ENCODE measurements at places on chromosomes 11 and 22.

DNA sequence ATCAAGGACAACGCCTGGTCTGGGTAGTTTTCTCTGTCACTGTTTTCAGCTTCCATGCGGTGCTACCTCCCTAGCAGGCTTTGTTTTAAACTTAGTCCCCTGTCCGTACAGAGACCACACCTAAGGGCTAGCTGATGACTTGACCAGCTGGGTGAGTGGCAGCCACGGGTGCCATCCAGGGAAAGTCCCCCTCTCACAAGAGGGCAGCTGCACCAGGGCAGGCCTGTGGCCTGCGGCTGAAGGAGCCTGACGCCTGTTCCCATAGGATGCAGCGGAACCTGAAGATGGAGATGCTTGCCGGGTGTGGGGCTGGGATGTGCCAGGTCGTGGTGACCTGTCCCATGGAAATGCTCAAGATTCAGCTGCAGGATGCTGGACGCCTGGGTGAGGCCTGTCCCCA is 19.9 kb downstream of the SLC25A18 start:
- no peak for DNase-seq

- no peak for DNase-seq
Observed at GRCh38 chr11:129425214-129425613, 49.6 kb downstream of the BARX2 start.

DNA sequence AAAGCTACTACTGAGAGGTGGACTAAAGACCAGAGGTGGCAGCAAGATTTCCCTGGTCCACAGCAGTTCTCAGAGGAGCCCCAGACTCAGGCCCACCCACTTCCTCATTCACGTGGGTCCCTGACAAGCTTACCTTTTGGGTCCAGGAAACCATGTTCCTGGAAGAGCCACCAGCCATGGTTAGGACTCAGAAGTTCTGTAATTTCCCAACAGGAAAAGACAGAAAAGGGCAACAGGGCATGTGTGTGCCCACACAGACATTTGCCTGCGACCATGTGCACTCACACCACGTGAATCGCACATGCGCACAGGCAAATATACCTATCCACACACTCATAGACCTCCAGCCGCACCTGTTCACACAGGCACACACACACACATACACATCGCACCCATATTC is 42.9 kb downstream of the LRRC32 start:
- DNase-seq = no peak

- no peak for DNase-seq
Observed at GRCh38 chr11:21877151-21877550, 315.7 kb upstream of the ANO5 start.

GRCh38 chr11:18669219-18669596 is 29.4 kb upstream of the TMEM86A start:
- DNase-seq = no peak

- DNase-seq = no peak
Observed at GRCh38 chr11:125303694-125304093, 139.1 kb downstream of the PKNOX2 start.

GRCh38 chr22:49576241-49577141 is 251.2 kb downstream of the BRD1 start:
- DNase-seq = no peak

DNA sequence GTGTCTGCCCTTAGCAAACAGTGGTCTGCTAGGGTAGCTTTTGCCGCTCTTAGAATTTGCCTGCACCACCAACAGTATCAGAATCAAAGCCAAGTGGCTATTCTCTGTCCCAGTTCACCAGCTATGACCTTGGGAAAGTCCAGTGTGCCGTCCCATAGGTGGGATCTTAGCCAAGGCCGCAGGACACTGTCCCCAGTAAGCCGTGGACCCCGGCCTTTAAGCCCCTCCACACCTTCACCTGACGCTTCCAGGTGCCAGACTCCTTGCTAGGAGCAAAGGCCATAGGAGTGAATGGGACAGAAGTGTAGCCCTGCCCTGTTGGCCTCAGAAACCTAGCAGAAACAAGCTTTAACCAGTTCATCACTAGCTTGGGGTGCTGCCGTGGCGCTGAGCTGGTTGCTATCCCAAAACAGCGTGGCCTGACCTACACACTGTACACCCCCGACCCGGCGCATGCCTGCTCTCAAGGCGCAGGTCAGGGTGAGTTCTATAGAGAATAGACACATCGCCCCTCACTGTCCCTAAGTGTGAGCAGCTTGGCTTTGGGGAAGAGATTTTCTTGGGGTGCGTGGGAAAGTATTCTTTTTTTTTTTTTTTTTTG is 4.5 kb downstream of the FADD start:
- no peak for DNase-seq

DNA sequence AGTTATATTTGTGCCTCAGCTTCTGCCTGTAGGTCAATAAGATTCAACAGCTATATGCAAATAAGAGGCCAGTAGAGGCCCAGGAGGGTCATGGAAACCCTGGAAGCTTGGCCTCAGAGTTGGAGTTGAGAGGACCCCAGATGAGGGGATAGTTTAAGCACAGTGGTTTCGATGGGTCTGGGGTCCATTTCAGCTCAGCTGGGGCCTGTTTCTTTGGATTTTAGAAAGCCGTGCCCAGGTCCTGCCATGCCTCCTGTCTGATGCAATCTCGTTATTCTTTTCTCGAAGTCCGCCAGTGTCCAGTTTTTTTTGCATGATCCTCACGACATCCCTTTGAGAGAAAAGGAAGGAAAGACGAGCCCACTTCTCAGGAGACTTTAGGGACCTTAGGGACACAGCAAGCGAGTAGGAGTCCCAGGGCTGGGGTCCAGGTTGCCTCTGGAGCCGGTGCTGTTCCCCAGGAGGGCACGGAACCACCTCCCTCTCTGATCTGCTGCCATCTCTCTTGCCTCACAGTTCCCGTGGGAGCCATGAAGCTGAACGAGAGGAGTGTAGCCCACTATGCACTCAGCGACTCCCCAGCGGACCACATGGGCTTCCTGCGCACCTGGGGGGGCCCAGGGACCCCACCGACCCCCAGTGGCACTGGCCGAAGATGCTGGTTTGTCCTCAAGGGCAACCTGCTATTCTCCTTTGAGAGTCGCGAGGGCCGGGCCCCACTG is 2.6 kb upstream of the SMDT1 start:
- no peak for DNase-seq

DNA sequence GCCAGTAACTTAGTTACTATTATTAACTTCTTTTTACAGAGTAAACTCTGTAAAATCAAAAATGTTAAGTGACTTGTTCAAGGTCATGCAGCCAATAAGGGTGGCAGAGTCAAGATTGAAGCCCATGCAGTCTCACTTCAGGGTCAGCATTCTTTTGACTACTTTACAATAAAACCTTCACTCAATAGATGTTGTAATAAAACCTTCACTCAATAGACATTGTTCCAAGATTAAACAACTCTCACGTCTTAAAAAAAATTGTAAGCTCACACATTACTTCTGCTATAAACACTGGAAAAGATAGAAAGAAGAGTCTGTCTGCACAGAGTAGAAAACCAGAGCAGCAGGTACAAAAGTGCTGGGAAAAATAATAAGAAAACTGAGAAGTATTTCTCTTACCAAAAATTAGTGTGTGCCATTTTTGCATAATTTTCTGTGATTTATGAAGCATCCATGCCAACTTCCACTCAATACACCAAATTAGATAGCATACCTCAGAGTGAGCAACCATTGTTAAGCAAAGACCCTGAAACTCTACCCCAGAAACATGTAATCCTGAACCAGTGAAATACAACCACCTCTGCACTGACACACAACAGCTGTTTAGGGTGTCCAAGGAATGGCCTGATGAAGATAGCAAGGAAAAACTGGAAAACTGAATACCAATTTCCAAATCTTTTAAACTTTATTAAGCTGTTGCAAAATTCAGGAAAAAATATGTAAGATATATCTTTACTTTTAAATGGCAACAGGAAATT is 4.9 kb upstream of the SOX6 start:
- DNase-seq = no peak

- DNase-seq = no peak
Observed at GRCh38 chr11:116724813-116725212, 48.0 kb downstream of the BUD13 start.

DNA sequence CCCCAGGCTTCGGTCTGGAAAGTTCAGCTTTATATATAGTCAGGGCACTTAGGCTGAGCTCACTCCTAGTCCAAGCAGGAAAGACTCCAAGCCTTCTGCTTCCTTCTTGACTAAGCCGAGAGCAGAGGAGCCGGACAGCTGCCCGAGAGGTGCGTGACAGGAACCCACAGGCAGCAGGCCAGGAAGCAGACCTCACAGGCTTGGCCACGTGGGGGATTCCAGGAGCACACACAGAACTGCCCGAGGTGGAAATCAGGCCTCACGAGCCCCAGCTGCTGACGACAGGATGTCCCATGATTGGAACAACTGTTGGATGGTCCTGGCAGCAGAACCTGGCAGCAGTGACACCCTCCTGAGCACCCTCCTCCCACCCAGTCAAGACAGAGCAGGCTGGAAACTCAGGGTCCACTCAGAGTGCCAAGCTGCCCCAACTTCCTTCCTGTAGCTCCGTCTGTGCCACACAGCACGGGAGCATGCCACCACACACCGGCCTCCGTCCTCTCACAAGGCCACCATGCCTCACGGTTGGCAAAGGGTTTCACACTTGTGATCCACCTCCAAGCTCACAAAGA is 5.4 kb downstream of the PLA2G6 start:
- peak; percentile 40 for DNase-seq

- DNase-seq = no peak
Observed at GRCh38 chr22:23751441-23751996, 607 bp upstream of the ZNF70 start.

DNA sequence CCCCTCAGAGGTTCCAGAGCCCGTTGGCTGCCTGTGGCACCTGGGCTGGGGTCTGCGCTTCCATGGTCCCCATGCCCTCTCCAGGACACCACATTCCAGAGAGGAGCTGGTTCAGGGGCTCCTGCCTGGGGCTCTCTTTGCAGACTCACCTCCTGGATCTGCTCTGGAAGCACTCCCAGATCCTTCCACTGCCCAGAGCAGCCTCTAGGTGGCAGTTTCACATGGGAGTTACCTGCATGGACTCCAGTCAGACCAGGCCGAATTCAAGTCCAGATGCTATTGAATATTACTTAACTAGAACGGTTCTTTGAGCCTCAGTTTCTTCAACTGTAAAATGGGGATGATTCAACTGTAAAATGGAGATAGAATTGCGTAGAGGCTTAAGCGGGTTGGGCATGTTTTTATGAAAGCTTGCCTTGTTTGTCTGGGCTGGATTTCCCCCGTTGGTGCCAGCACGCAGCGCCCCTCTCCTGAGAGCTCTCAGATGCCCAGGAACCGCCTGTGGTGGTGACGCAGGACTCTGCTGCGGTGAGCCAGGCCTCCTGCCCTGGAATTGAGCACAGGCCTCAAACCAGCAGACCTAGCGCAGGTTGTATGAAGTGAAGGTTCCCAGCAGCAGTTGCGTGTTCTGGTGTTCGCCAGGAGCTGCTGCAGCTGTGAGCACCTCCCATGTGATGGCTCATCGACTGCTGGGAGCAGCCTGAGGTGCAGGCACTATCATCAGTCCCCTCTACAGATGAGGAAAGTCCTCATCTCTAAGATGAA is 44.2 kb downstream of the LMO1 start:
- no peak for DNase-seq

DNA sequence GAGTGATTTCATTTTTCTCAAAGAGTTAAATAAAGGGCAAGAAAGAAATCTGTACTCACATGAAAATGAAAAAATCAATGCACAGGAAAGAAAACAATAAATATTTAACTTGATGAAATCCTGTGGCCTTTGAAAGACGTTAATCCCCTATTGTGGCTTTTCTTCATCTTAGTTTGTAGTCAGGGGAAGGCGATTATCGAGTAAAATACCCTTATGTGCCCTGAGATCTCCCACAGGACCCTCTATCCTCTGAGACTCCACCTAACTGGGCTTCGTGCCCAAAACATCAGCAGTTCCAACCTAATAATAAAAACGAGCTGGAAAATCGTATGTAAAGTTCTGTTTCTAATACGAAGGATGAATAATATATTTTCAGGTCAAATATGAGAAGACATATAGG is 208.2 kb upstream of the ZC3H12C start:
- DNase-seq = no peak

DNA sequence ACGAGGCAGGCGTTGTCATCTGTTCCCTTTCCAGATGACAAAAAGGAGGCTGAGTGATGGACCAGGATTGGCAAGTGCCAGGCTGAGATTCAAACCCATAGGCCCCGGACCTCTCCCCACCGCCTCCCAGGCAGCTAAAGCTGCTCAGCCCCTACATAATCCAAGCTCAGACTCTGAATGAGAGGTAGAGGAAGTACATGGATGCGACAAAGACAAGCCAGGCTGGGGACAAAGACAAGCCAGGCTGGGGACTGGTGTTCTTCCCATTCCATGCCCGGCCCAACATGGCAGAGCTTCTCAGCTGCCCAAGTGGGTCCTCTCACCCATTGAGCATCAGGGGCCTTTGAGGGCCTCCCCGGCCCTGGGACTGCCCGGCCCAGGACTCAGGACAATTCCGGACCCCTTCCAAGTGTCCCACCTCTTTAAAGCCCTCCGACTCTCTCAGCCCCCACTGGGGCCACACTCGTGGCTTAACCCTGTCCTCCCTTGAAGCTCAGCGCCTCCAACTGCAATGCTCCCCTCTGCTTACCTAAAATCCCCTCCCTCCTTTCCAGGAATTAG is 4.8 kb downstream of the MFNG start:
- DNase-seq = no peak

GRCh38 chr11:67652965-67653845 is 2.7 kb upstream of the ACY3 start:
- no peak for DNase-seq

GRCh38 chr11:117462183-117462863 is 134.7 kb downstream of the CEP164 start:
- DNase-seq = no peak

- DNase-seq = no peak
Observed at GRCh38 chr22:46455446-46455845, 82.0 kb downstream of the CELSR1 start.

- DNase-seq = no peak
Observed at GRCh38 chr22:25362215-25362882, 142.9 kb downstream of the CRYBB2 start.

GRCh38 chr22:30891443-30891755 is 77.2 kb downstream of the MORC2 start:
- DNase-seq = no peak

GRCh38 chr11:46426233-46426991 is 34.8 kb upstream of the CHRM4 start:
- DNase-seq = no peak

GRCh38 chr22:19814428-19814827 is 40.2 kb downstream of the GNB1L start:
- DNase-seq = no peak

DNA sequence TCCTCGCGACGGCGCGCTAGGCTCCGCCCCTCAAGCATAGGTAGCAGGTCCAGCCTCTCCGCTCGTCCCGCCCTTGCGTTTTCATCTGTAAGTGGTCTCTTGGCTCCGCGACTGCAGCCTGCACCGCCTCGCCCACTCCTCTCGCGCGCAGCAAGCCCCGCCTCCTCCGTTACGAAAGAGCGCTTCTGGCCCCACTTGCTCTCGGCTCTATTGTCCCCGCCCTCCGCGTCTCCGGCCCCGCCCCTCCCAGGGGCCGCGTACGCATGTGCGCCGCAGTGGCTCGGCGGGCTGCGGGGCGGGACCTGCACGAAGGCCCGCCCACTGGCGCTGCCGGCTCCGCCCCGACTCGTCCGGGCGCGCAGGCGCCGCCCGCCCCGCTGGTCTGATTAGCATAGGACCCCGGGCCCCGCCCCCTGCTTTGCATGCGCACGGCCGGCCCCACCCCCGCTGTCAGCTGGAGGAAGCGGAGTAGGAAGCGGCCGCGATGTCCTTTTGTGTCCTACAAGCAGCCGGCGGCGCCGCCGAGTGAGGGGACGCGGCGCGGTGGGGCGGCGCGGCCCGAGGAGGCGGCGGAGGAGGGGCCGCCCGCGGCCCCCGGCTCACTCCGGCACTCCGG is at the start of gene ESRRA:
TSS of gene ESRRA (plus strand) at position 450 of the 616 bp plus-strand sequence. CDS start 1,656 bp downstream, outside the sequence.
- peak; percentile 98 for DNase-seq

- DNase-seq = no peak
Observed at GRCh38 chr11:34264303-34265110, 93.3 kb downstream of the ABTB2 start.
